ENCODE measurements at places on chromosomes 16 and 17. TPM values are rescaled to one million over a fixed set of nuclear protein-coding genes. Genes with fewer than 3 reads are reported as not detected.

The PRAC1 gene
- total RNA-seq = not detected

The FSCN2 gene
- total RNA-seq = 0.95 TPM

The ABCA6 gene
- 59.2 TPM for total RNA-seq

The AOC3 gene
- 79.6 TPM for total RNA-seq

DNA sequence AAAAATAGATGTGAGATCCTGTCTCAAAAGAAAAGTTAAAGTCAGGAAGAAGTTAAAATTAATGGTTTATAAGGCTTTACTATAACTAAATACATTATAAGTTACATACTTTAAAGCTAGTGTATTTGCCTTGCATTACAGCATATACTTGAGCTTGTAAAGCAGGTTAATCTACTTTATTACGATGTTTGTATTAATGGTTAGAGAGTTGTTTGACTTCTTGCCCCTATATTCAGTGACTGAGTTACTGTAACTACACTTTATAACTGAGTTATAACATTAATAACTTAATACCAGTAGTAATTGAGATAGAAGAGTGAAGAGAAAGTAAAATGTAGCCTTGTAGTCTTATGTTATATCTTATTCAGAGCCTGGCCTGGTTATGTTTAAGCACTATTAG is 22.9 kb downstream of the CLTC start:
- H3K27me3 ChIP-seq = no peaks in the 10 kb centered on the region
- no peak overlapping the region for H3K4me3 ChIP-seq
- peaks cover 36% of the 10 kb centered on the region for H3K36me3 ChIP-seq
- H3K4me1 ChIP-seq = no peaks in the 10 kb centered on the region

- peaks cover 63% of the 10 kb centered on the region for H3K4me1 ChIP-seq
- peak overlapping the region; percentile 97 for H3K27ac ChIP-seq
- no peaks in the 10 kb centered on the region for H3K36me3 ChIP-seq
- H3K4me3 ChIP-seq = peak overlapping the region; percentile 87
These were observed 424 bp downstream of the HOXB2 start for GRCh38 chr17:48544349-48545021.

GRCh38 chr17:38958756-38959155 is 8.4 kb downstream of the FBXO47 start:
- no peak overlapping the region for H3K27ac ChIP-seq
- no peaks in the 10 kb centered on the region for H3K27me3 ChIP-seq
- no peaks in the 10 kb centered on the region for H3K4me1 ChIP-seq
- DNase-seq = no peak
- H3K36me3 ChIP-seq = no peaks in the 10 kb centered on the region
- H3K4me3 ChIP-seq = no peak overlapping the region

GRCh38 chr16:81649561-81650184 is 129.4 kb upstream of the PLCG2 start:
- H3K27ac ChIP-seq = no peak overlapping the region
- DNase-seq = no peak
- H3K36me3 ChIP-seq = no peaks in the 10 kb centered on the region
- H3K4me3 ChIP-seq = no peak overlapping the region
- H3K27me3 ChIP-seq = no peaks in the 10 kb centered on the region

DNA sequence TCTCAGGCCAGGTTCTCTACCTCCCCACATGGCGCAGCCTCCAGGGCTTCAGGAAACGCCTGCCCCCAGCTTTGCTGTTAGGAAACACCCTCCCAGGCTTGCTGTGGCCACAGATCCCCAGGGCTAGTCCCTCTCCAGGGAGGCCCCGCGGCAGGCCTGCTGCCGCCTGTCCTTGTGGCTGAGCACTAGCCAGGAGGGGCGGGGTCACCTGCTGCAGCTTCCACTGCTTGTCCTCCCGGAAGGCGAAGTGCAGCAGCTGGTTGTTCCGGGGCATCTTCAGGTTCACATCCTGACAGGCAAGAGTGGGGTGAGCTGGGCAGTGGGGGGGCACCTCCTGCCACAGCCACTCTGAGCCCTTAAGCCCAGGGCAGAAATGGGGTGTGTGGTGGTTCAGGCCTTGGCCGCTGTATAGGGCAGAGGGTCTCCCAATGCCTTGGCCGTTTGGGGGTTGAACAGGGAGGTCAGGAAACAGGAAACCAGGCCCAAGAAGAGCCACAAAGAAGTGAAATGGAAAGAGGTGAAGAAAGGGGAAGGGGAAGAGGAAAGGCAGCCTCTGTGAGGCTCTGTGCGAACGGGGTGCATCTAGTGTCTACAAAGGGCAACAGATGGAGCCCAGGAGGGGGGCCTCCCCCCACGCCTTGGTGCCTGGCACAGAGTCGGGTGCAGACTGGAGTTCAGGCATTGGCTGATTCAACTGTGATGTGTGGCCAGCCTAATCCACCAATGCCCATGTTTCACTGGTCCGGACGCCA is 2.0 kb downstream of the ROGDI start:
- DNase-seq = no peak
- peaks cover 33% of the 10 kb centered on the region for H3K4me1 ChIP-seq
- no peaks in the 10 kb centered on the region for H3K27me3 ChIP-seq
- H3K4me3 ChIP-seq = no peak overlapping the region
- peaks cover 22% of the 10 kb centered on the region for H3K36me3 ChIP-seq

DNA sequence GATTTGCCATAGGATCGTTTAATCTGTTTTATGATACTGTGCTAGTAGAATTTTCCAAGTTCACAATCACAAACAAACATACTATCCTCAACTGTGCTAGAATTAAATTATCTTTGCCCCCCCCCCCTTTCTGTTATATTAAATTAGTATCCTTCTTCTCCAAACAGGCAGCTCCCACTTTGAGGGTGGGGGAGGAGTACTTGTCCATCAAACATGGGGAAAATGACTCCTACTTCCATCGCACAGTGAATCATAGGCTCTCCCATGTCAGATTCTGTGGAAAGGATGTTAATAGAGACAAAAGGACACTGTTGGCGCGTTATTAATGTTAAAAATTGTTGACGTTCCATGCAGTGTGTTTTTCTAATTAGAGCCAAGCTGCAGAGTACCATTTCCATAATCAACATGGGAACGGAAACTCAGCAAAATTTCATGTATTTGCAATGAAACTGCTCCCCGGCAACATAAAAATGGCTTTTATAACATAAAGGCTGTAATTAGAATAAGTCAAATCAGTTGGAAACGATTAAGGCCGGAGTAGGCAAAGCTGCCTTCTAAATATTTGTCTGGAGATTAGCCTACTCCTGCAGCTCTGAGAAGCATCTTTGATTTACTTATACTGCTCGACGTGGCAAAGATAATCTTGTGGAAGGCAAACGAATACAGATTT is 104.6 kb downstream of the RBFOX1 start:
- H3K27me3 ChIP-seq = no peaks in the 10 kb centered on the region
- H3K27ac ChIP-seq = no peak overlapping the region
- H3K4me1 ChIP-seq = no peaks in the 10 kb centered on the region
- H3K4me3 ChIP-seq = no peak overlapping the region
- H3K36me3 ChIP-seq = no peaks in the 10 kb centered on the region
